IPS-NIHi11 (cell line): ENCODE measurements at places on chromosomes 7 and 10.
A peak's percentile ranks its signal among the peaks of the same experiment; 100 is the strongest.

DNA sequence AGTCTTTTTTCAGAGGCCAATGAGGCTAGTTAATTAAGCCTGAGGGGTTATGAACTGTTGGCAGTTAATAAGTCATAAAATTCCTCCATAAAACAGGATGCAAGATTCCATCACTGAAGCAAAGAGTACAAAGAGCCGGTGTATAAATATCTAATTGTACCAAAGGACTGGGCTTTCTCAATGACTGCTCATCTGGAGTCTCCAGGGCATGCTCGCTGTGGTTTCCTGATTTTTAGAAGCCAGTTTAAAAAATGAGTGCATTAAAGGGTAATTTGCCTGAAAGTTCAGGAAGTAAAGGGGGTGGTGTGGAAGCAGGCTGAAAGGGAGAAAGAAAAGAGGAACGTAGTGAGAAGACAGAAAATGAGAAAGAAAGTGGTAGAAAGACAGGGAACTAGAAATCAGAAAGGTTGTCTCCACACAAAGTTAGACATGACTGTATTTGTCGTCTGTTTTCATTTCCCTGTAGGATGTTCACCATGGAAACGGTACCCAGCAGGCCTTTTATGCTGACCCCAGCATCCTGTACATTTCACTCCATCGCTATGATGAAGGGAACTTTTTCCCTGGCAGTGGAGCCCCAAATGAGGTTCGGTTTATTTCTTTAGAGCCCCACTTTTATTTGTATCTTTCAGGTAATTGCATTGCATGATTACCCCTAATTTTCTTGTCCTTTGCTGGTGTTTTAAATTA, 282.3 kb downstream of the TWIST1 start:
- DNase-seq: no peak

- no peak for DNase-seq
Observed at GRCh38 chr7:37428681-37429434, 19.8 kb downstream of the ELMO1 start.

- peak; percentile 16 for DNase-seq
Observed at GRCh38 chr10:70174058-70174741, 3.9 kb upstream of the SAR1A start.

GRCh38 chr10:31830887-31831286, 97.7 kb downstream of the ARHGAP12 start:
- DNase-seq: no peak

- no peak for DNase-seq
Observed at GRCh38 chr10:69846293-69846921, 44.7 kb downstream of the COL13A1 start.
